ENCODE measurements at places on chromosomes 7 and 10.
A peak's percentile ranks its signal among the peaks of the same experiment; 100 is the strongest.

DNA sequence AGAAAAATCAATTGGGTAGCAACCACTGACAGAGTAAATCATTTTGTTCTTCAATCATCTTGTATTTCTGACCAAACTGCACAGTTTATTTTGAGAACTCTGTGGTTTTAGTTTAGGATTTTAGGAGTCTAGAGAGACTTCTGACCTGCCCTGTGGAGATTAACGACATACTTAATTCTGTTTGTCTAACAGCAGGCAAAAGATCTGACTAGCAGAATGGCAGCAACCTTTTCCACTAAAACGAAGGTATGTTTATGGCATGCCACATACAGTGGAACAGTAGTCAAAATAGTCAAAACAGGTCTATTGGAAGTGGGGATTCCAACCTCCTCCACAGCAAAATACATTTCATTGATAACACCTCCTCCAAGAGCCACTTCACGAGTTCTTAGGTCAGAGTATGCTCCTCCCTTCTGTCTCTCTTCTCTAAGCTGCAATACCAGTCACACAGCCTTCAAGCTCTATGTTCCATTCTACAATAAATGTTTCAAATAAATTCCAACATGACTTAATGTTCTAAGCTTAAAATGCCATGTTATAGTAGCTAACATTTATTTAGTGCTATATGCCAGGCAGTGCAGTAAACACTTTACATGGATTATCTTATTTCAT lies 34.4 kb downstream of the NRCAM start:
- DNase-seq: no peak

DNA sequence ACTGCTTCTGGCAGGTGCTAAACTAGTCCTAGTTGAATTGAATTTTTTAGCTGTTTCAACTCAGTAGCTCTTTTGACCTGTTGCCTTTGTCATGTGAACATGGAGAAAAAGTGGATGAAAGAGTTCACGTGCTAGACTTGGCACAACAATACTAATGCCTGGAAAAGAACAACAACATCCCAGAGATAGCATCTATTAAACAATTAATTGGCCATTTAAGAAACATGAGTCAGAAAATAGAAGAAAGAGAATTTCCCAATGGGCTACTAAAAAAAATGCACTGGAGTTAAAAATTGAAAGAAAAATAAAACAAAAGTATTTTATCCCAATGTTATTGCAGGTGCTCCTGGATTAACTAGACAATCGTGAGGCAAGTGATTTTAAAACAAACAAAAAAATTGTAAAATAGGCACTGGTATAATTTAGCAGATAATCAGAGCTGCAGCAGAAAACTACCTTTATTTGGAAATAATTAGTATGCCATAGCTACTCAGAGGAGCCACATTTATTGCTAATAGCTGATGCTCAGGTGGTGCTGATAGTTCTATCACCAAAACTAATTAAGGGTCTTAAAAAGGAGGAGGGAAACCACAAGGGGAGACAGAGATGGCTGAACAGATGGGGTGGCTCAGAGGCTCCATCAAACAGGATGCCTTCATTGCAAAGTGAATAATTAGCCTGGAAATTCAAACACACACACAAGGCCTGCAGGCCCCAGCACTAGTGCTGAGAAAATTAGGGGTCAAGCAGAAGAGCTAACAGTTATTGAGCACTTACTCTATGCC lies 17.6 kb downstream of the CCDC71L start:
- DNase-seq: no peak

GRCh38 chr10:105075031-105075430 lies 433.9 kb downstream of the SORCS3 start:
- no peak for DNase-seq

GRCh38 chr7:69756235-69756634 lies 158.0 kb downstream of the AUTS2 start:
- DNase-seq: peak; percentile 41

DNA sequence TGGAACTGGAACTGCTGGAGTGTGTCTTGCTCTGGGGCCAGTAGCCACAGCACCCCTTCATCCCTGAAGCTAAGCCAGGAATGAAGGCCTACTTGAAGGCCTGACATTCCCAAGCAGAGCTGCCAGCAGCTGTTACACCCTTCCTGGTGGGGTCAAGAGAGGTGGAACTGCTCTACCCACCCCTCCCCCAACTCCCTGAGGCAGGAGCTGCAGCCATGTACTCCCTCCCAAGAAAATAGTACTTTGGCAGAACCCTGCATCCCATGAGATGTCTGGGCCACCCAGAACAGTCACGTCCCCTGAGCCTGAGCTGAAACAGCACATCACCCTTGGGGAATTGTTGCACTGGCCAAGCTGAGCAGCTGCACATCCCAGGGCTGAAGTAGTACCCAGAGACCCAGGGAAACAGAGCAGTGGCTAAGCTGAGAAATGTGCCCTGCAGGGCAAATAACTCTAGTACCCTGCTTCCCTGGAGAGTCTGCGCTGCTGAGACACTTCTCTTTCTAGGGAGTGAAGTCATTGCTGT lies 63.4 kb upstream of the PLA2G12B start:
- DNase-seq: no peak

- DNase-seq: no peak
Observed at GRCh38 chr10:44771233-44771995, 139.7 kb upstream of the TMEM72 start.

DNA sequence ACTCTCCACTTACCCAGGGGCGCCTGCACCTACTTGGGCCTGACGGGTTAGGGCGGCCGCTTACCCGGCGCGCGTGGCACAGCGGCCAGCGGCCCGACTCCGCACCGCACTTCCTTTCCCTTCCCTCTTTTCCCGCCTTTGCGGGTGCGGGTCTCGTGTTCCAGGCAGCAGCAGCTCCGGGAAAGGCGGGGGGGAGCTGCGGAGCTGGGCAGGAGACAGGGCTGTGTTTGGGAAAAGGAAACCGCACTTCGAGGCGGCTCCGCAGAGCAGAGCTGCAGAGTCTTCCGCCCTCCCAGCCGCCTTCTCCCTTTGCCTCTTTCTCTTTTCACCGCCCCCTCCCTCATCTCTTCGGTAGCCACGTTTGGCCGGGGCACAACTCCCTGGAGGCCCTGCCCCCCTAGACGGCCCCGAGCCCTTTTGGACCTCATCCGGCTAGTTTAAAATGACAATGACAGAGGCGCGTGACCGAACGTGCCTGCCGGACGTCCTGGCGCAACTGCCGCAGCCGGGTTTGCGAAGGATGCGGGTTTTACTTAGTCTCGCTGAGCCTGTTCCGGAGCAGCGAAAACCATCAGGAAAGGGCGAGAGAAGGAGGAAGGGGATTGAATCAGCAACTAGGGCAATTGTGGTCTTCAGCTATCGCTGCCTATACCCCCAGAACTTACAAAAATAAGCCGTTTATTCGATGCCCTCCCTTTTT lies 7.9 kb upstream of the PAX2 start:
- DNase-seq: no peak

DNA sequence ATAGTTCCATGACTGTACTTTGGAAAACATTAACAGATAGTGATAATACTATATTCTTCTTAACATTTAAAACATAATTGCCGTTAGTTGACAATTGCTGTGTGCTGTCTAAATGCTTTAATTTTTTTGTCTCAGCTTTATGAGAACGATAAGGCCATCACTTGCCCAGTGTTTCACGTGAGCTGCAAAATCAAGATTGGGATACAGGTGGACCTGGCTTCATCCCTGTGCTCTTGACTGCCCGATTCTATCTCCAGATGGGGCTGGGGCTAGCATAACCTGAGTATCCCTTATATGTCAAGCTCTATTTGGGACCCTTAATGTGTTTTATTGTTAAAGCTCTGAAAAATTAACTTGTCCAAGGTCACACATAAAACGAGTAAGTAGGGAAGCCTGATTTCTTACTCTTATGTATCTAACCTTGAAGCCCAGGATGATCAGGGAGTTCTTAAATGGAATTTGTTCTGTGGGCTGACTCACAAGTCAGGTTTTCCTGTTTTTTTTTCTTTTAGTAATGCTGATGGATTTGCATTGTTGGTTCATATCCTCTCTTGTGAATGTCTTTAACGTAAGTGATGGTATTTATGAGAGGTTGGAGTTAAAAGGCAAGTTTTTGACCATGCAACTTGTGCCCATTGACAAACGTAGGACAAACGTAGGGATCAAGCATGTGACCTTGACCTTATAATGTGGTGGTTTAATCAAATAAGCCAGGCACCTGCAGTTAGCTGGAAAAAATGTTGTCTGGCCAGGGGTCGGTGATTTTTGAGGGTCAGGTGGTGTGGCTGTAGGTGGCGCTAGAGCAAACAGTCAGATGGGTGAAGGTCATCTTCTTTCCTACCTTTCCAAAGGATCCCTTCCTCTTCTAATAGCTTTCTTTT lies 3.6 kb downstream of the PRKAR2B start:
- no peak for DNase-seq

DNA sequence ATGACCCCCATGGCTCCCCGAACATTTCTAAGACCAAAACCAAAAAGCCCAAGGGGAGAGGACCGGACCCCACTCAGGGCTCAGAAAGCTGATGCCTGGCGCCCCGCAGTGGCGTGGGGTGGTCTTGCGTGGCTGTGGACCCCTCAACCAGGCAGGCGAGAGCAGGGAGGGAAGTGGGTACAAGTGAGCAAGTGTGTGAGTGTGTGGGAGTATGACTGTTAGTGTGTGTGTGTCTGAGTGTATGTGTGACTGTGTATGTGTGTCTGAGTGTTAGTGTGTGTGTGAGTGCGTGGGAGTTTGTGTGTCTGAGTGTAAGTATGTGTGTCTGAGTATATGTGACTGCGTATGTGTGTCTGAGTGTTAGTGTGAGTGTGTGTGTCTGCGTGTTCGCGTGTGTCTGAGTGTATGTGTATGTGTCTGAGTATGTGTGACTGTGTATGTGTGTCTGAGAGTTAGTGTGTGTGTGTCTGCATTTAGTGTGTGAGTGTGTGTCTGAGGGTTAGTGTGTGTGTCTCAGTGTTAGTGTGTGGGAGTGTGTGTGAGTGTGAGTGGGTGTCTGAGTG lies 34.0 kb upstream of the INSIG1 start:
- DNase-seq: no peak

- DNase-seq: no peak
Observed at GRCh38 chr7:45203936-45204445, 46.4 kb downstream of the RAMP3 start.

GRCh38 chr7:6271694-6272440 lies 557 bp downstream of the CYTH3 start:
- DNase-seq: no peak

DNA sequence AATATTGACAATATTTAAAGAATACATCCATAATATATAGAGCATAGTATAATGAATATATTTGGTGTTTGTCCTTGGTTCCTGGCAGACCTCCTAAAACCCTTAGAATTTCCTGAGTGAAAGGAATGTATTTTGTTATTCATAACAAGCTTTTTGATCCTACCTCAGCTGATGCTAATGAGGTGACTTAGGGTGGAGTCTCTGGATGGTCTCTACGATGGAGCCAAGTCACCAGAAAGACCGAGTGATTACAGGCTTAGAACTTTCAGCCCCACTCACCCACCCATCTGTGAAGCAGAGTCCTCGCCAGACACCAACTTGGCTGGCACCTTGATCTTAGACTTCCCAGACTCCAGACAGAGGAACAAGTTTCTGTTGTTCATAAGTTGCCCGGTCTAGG lies 35.9 kb downstream of the UPF2 start:
- DNase-seq: peak; percentile 15
